ENCODE measurements at places on chromosomes 13 and 19.
A peak's percentile ranks its signal among the peaks of the same experiment; 100 is the strongest.

- peak; percentile 60 for DNase-seq
Observed at GRCh38 chr13:48155848-48156247, 60.9 kb upstream of the MED4 start.

GRCh38 chr13:105232439-105232838 is 1303.0 kb downstream of the EFNB2 start:
- DNase-seq: no peak

DNA sequence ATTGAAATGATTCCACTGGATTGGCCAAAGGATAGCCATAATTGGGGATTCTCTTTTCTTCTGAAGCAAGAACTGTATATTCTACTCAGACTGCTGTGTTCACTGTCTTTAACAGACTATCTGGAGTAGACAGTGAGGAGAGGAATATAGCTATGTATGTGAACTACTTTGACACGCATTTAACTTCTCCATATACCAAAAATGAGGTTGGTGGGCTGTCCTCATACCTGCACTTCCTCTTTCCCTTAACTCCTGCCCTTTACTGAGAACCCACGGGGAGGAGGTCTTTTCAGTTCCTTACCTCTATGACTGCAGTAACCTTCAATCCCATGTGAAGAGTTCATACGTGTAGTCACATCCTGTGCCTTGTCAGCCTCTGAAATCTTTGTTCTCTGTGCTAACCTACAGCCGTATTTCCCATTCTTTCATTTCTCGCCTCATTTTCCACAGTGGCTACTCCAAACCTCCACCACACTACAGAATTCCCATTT is 305.8 kb downstream of the MTUS2 start:
- no peak for DNase-seq

GRCh38 chr19:33177417-33177979 is 16.6 kb upstream of the LRP3 start:
- DNase-seq: no peak

DNA sequence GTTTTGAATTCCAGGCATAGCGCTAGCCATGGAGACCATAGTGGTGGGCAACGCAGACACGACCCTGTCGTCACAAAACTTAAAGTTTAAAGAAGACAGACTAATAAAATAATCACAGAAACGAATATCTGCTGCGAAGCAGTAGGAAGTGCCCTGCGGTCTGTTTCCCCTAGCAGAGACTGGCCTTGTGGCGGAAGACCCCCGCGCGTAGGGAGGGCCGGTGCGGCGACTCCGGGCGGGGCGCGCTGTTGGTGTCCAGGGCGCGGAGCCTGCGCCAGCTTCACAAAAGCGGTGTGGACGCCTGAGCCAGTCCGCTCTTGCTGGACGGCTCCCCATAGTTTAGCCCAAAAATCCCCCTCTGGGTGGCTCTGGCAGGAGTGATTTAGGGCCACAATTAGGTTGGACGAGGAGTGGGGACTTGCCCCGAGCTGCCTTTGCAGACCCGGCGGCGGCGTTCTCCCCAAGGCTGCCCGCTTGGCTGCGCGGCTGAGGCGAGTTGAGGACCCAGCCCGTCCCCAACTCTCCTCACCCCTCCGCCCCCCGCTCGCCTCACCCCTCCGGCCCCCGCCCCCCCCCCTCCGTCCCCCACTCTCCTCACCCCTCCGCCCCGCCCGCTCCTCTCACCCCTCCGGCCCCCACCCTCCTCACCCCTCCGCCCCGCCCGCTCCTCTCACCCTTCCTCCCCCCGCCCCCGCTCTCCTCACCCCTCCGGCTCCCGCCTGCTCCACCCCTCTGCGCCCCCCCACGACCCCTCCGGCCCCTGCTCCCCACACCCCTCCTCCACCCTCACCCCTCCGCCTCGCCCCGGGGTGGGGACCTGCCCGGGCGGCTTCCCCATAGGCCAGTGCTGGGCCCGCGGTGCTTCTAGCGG is 14.2 kb upstream of the LATS2 start:
- no peak for DNase-seq

DNA sequence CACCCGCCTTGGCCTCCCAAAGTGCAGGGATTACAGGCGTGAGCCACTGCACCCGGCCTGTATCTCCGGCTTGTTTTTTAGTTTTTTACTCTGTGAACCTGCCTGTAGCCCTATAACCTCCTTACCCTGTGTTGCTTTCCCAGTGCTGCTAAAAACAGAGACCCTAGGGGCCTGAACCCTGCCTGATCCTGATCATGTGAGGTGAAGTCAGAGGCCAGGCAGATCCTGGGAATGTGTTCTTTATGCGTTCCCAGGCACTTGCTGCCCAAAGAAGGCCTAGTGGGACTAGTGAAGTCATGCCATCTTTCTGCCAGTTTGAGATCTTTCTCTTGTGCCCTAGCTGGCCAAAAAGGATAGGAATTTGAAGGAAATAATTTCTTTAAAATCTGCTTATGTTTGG is 4.6 kb downstream of the UBA2 start:
- DNase-seq: no peak

DNA sequence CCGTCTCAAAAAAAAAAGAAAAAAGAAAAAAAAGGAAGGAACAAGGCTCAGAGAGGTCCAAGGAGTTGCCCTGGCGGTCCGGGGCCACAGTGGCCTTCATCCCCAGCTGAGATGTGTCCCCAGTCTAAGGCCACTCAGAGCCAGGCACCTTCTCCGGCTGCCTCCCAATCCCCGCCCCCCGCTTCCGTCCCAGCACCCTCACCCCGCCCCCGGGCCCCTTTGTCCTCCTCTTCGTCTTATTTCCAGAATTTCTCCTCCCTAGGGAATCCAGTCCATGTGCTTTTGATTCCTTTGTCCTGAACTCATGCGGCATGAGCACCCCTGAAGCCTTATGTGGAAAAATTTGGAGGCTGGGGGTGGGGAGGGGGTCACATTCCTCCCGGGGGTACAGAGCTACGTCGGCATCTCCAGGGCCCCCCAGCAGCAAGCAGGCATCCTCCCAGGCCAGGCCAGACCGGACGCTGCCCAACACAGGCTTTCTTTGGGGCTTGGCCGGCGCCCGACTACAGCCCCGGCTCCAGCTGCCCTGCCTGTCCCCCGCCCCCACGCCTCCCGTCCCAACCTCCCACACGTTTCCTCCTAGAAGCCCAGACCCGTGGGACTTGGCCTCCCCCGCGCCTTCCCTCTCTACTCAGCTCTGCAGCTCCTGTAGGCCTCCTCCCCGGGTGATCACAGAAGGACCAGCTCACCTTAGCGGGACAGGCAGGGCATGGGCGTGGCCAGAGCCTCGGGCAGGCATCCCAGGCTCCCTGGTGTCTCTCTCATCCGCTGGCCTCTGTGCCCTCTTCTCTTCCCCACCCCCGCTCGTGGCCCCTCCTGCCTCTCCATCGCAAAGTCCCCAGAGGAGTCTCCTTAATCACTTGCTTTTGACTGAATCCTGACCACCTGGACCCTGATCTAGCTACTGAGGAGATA is 17.8 kb upstream of the ADGRE5 start:
- DNase-seq: peak; percentile 77

DNA sequence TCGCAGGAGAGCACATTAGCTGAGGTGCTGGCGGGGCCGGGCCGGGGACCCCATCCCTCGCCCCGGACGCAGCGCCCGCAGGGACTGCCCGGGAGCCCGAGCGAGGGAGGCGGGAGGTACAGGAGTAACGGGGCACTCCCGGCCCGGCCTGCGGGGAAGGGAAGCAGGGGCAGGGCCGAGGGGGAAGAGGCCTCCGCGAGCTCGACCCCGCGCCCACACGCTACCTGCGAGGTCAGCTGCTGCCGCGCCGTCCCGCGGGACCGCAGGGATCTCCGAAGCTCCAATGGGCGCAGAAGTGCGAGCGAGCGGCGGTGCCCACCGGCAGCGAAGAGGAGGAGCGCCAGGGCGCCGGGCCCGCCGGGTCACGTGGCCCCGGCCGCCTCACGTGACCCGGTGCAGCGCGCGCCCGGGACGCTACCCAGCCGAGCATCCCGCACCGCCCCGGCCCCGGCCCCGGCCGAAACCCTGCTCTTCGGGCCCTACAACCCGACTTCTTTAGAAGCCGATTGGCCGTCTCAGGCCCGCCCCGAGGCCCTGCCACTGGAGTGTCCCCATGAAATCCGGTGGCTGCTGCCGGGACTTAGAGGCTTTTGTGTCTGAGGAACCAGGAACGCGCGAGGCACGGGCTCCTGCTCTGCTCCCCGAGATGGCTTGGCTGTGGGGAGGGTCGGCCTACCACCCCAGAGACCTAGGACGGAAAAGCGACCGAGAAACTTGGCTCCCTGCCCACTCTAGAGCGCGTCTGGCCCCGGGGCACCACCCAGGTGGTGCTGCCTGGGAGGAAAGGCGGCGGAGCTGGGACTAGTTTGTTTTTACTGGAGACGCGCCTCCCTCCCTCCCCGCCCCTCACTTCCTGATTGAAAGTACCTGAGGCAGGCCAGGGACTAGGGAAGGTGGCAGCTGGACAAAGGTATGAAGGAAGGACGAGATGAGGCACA is at the start of gene RCBTB1:
RCBTB1 (minus strand) TSS at position 339 of the 938 bp plus-strand sequence. CDS start 18,279 bp downstream, outside the sequence.
- DNase-seq: peak; percentile 66

GRCh38 chr13:101739382-101740178 is 287.1 kb downstream of the ITGBL1 start:
- DNase-seq: no peak

DNA sequence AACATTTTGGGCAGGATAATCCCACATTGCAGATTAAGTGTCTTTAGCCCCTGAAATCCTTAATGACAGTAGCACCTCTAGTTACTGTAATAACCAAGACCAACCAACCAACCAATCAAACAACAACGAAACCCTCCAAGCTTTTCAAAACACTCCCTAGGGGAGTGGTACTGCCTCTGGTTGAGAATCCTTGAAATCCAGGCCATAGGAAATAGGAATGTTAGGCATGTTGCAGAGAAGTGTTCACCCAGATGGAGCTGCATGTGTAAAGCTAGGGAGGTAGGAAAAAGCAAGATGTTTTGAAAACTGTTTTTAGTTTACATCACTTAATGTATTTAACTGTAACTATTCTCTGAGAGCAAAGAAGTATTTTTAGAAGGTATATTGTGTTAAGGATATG is 4.5 kb downstream of the LACC1 start:
- no peak for DNase-seq

- no peak for DNase-seq
Observed at GRCh38 chr13:51105046-51105445, 6.0 kb downstream of the C13orf42 start.

DNA sequence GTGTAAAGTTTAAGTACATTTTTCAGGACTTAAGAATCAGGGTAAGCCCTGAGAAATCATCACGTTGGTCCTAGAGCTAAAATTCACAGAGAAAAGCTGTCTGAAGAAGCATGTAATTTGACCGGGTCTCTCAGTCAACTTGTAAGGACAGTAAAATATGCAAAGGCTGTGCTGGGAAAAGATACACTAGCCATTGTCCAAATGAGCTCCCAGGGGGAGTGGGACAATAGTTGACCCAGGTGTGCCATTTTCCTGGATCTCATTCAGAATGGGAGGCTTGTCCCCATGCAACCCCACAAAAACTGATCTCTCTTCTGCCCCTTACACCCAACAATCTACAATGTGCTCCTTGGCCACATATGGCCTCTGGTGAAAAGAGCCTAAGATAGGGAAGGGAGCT is 437.9 kb downstream of the KLF12 start:
- DNase-seq: no peak
